Caki2 (cell line): ENCODE measurements at places on chromosomes 6 and 20.
A peak's percentile ranks its signal among the peaks of the same experiment; 100 is the strongest.

DNA sequence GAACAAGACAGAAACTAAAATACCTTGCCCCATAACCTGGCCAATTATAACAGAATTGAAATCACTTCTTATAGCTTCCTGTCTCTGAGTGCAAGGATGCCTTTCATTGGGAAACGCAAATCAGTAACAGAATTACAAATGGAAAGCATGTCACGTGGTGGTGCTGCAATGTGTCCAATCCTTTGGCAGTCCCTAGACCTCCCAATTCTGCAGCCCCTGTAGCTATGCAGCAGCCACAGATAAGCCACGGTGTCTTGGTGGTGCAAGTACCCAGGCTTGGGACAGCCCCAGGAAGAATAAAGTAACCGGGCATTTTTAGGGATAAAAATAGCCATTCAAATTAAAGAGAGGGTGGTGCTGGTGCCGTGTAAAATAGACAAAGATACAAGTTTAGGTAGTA lies 134.6 kb upstream of the CCN2 start:
- no peak for DNase-seq

GRCh38 chr20:44961870-44962267 lies 1.7 kb upstream of the TOMM34 start:
- DNase-seq = peak; percentile 34

- no peak for DNase-seq
These were observed 5.7 kb downstream of the EDN3 start for GRCh38 chr20:59305908-59306655.

GRCh38 chr6:129812145-129812777 lies 48.9 kb downstream of the TMEM244 start:
- DNase-seq = no peak

GRCh38 chr6:156627524-156627923 lies 149.7 kb upstream of the ARID1B start:
- DNase-seq = no peak

DNA sequence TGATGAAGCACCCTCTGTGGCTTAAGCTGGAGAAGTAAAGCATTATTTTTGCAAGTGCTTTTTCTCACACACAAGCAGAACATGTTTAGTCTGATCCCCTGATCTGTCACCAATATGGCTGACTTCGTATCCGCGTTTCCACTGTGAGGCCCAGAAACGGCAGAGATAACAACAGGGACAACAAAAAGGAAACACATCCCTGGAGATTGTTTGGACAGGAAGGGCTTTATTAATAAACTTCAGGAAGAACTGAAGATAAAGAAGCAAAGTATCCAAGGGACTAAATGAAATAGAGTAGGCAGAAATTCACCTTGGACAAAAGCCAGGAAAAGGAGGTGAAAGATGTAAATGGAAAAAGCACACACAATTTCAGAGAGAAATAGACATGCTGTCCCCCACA lies 49.2 kb downstream of the RARS2 start:
- DNase-seq = no peak

DNA sequence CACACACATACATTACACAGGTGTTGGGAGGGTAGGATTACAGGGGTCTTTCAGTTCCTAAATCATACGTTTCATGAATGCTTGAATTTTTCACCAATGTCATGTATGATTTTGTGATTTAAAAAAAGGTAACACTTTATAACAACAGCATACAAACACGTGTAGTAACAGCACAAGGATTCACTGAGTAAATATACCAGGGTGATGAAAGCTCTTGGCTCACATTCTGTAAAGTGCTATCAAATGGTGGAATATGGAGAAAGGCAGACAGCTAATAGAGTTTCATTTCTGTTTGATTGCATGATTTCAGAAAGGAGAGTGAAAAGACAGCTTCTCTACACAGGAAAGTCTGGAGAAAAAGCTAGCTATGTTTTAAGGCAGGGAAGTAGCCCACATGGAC lies 231.9 kb downstream of the CD83 start:
- no peak for DNase-seq

- DNase-seq = no peak
These were observed 275.9 kb downstream of the FOXC1 start for GRCh38 chr6:1885576-1886011.

GRCh38 chr6:105484238-105485161 lies 81.6 kb upstream of the PREP start:
- DNase-seq = peak; percentile 66

DNA sequence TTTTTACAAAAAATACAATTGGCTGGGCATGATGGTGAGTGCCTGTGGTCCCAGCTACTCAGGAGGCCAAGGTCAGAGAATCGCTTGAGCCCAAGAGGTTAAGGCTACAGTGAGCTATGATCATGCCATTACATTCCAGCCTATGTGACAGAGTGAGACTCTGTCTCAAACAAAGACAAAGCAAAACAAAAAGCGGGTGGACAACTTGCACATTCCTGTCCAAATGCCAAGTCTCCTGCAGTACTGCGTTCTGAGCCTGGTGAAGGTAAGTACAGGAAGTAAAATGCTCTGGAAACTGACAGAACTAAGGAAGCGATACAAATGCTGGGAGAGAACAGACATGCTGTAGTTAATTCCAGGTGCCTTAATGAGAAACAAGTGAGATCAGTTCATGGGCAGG lies 20.4 kb upstream of the TMEM242 start:
- DNase-seq = no peak

DNA sequence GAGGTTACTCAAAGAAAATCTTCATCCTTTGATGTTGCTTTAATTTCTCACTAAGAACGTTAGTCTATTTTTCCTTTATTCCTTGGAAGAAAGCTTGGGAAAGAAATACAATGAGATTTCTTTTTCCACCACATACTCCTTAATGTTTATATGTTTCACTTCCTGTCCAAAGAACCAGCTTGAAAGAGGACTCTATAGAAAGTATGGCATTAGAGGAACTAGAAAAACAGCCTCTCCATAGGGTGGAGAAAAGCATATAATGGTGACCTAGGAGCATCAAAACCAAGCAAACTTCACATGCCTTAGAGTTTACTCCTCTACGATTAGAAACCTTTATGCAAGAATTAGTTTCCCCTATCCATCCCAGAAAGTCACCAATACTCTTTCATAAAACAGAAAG lies 131.1 kb downstream of the OPRM1 start:
- no peak for DNase-seq

- DNase-seq = no peak
These were observed 165.6 kb upstream of the LAMP5 start for GRCh38 chr20:9348747-9349146.

GRCh38 chr6:41372832-41373626 lies 37.6 kb downstream of the NCR2 start:
- DNase-seq = no peak
